ENCODE measurements at places on chromosomes 4 and X.

GRCh38 chr4:116811730-116812129 is 273.6 kb downstream of the TRAM1L1 start:
- no peaks in the 10 kb centered on the region for H3K36me3 ChIP-seq
- no peak for DNase-seq
- H3K4me1 ChIP-seq = no peaks in the 10 kb centered on the region
- H3K27ac ChIP-seq = no peak overlapping the region

DNA sequence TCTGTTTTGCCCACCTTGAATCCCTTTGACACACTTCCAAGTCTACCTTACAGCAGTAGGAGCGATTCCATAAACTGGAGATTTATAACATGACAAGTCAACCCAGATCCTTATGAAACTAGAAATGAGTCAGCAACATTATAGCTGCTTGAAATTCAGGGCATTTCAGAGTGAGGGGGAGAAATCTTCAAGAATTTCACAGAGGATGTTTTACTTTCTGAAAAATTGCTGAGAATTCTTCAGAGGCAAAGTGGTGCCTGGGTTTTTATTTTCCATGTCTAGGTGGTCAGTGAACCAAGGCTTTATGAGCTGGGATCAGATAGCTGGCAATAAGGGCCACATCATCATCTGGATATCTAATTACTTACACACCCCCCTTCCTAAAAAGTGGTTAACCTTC is 119.8 kb downstream of the PPARGC1A start:
- H3K4me1 ChIP-seq = no peaks in the 10 kb centered on the region
- no peak overlapping the region for H3K27ac ChIP-seq
- H3K27me3 ChIP-seq = no peaks in the 10 kb centered on the region
- no peak for DNase-seq
- no peaks in the 10 kb centered on the region for H3K36me3 ChIP-seq

- no peaks in the 10 kb centered on the region for H3K36me3 ChIP-seq
- peaks cover 9% of the 10 kb centered on the region for H3K27me3 ChIP-seq
These were observed 59.3 kb upstream of the PACRGL start for GRCh38 chr4:20640989-20641388.

- no peak for DNase-seq
- H3K27ac ChIP-seq = peak overlapping the region; percentile 75
- H3K36me3 ChIP-seq = no peaks in the 10 kb centered on the region
- H3K27me3 ChIP-seq = no peaks in the 10 kb centered on the region
- H3K4me1 ChIP-seq = peaks cover 34% of the 10 kb centered on the region
These were observed 637 bp downstream of the AMER1 start for GRCh38 chrX:64204701-64205440.

DNA sequence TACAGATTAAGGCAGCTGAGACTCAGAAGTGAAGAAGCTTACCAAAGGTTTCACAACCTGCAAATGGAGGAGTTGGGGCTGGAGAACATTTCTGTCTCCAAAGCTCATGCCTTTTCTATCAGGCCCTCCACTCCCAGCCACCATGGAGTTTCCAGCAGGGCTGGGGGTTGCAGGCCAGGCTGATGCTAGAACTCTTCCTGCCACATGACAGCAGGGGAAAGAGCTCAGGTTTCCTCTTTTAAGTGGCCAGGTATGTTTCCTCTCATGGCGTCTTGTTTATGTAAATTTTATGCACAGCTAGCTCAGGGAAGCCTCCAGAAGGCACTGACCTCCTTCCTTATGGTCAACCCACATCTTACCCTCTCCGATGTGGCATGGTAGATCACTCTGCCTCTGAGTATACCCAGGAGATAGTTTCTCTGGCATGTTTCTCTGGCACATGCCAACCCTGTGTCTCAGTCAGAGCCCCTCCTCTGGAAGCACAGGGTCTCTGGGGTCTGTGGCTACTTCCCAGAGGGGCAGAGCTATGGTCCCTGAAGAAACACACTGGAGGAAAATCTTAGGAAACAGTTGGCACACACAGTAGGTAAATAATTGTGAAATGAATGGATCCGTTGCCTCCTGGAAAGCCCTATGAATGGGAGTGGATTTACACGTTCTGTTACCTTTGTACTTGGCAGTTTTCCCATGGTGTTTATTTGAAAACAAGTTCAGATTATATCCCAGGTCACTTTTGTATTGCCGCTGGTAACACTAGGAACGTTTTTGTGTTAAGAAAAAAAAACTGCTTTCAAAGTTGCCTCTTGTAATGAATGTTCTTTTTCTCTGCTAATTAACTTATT is 28.9 kb downstream of the PDK3 start:
- H3K36me3 ChIP-seq = no peaks in the 10 kb centered on the region
- no peaks in the 10 kb centered on the region for H3K27me3 ChIP-seq
- peaks cover 12% of the 10 kb centered on the region for H3K4me1 ChIP-seq
- DNase-seq = no peak

DNA sequence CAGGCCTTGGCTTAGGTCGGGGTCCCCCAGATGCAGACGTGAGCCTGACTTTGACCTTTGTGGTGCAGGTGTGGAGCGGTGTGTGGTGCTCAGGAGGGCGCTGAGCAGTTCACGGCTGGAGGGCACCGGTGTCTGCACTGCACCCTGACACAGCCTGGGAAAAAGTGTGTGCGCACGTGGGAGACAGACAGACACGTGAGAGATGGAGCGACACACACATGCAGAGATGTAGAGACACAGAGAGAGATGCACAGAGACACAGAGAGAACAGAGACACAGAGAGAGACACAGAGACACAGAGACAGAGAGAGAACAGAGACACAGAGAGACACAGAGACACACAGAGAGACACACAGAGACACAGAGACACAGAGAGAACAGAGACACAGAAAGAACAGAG is 6.2 kb upstream of the HTRA3 start:
- no peaks in the 10 kb centered on the region for H3K36me3 ChIP-seq
- no peak for DNase-seq
- H3K27me3 ChIP-seq = peaks cover 15% of the 10 kb centered on the region
- no peak overlapping the region for H3K27ac ChIP-seq
- peaks cover 23% of the 10 kb centered on the region for H3K4me1 ChIP-seq

- H3K27ac ChIP-seq = no peak overlapping the region
- H3K36me3 ChIP-seq = no peaks in the 10 kb centered on the region
- DNase-seq = peak; percentile 43
- peaks cover 20% of the 10 kb centered on the region for H3K4me1 ChIP-seq
- H3K27me3 ChIP-seq = no peaks in the 10 kb centered on the region
- no peak overlapping the region for H3K4me3 ChIP-seq
These were observed 660.3 kb upstream of the PITX2 start for GRCh38 chr4:111283066-111283677.
